Stimulated activated CD4-positive, alpha-beta T cell treated with anti-CD3 and anti-CD28 coated beads, Interleukin-1b, Interleukin-23, amount 100 ng/mL, for 1 hour (primary cell): ENCODE measurements at places on chromosomes 11 and 22.
A peak's percentile ranks its signal among the peaks of the same experiment; 100 is the strongest.

- no peak for DNase-seq
Measured at GRCh38 chr11:94452988-94453387, 40.7 kb downstream of the MRE11 start.

DNA sequence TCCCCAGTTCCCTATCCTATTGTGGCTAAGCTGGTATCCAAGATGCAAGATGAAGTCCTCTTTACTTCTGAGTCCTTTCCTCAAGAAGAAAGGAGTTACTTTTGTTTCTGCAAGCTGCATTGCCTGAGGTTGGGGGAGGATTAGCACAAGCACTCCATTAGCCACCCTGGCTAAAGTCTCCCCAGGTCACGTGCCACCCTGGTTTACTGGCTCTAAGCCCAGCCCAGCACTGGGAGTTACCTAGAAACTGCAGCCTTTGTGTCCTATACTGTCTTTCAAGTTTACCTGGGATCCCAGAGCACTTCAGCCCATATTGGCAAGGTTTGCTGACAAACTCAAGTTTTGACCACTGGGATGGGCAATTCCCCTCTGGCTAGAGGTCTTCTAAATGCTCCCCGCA is 78.4 kb upstream of the DBX1 start:
- DNase-seq, result no peak

DNA sequence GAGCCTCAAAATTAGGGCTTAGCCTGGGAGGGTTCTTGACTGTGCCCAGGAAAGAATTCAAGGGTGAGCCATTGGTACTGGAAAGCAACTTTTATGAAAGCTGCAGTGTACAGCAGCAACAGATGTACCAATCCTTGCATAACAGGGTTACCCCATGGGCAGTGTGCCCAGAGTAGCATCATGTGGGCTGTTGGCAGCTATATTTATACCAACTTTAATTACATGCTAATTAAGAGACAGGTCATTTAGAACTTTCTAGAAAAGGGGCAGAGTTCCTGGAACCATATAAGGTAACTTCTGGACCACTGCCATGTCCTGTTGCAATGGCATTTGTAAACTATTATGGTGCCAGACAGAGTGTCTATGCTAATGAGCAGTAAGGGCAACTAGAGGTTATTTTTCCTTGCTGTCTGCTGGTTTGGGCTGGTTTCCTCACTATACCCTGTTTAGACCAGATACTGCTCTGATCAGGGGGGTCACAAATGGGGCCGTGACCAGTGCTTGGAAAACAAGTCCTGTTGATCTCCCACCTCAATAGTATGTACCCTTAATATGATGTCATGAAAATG is 1120.5 kb upstream of the RAG2 start:
- no peak for DNase-seq

- no peak for DNase-seq
Measured at GRCh38 chr22:18996376-18996900, 60.3 kb upstream of the PRODH start.

DNA sequence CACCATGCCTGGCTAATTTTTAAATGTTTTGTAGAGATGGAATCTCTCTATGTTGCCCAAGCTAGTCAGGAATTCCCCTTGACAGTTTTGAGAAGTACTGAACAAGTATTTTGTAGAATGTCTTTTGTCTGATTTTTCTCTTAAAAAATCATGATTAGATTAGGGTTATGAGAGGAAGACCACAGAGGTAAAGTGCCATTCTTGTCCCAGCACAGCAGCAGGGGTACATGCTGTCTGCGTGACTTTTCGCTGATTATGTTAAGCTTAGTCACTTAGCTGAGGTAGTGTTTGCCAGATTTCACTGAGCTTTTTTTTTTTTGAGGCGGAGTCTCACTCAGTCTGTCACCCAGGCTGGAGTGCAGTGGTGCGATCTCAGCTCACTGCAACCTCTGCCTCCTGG is 13.6 kb upstream of the NUP160 start:
- DNase-seq, result no peak

DNA sequence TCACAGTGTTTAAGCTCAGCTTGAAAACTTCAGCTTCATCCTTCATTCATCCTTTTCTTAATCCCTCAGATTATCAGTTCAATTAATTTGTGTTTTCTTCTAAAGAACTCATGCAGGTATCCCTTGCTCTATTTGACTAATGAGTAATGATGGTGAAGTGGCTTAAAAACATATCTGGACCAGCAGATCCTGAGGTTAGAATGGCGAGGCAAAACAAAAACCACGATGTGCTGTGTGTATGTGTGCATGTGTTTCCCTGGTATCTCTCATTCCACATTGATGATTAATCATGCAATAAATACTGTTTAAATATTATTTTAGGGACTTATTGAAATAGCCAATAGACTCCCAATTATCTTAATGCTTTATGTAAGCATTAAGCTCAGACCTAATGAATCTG is 437.0 kb downstream of the DYNC2H1 start:
- no peak for DNase-seq

- DNase-seq, result peak; percentile 7
Measured at GRCh38 chr11:6353367-6353987, 33.2 kb upstream of the CAVIN3 start.
